ENCODE measurements at places on chromosomes 7 and 10. TPM values are rescaled to one million over a fixed set of nuclear protein-coding genes. Genes with fewer than 3 reads are reported as not detected.

DNA sequence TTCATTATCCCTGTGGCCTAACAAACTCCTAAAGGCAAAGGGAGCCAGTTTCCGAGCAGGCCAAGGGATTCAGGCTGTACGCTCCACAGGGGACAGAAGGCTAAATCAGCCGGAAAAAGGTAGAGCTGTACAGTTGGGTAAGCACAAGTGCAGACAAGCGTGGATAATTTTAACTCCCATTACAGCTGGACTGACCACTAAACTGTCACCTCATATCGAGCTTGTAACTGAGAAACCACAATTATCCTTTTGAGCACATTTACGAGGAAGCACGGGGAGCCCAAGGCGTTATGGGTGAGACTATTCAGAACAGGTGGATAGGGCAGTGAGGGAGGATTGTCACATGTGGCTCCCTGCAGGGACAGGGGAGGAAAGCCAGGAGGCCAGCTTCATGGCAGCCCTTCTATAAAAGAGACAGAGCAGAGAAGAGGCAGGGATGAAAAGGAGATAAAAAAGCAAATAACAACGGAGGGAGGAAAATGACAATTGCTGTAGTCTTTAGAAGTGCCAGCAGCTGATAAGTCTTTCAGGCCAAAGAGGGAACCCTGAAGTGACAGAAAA lies 288.0 kb downstream of the FGFR2 start:
- H3K4me1 ChIP-seq = no peaks in the 10 kb centered on the region
- no peak overlapping the region for H3K4me3 ChIP-seq
- no peak overlapping the region for H3K27ac ChIP-seq
- no peaks in the 10 kb centered on the region for H3K27me3 ChIP-seq
- DNase-seq = no peak

- no peak overlapping the region for H3K4me3 ChIP-seq
- H3K36me3 ChIP-seq = no peaks in the 10 kb centered on the region
- H3K27ac ChIP-seq = no peak overlapping the region
- H3K27me3 ChIP-seq = no peaks in the 10 kb centered on the region
- no peaks in the 10 kb centered on the region for H3K4me1 ChIP-seq
Measured at GRCh38 chr7:24356718-24357386, 72.9 kb downstream of the NPY start.

DNA sequence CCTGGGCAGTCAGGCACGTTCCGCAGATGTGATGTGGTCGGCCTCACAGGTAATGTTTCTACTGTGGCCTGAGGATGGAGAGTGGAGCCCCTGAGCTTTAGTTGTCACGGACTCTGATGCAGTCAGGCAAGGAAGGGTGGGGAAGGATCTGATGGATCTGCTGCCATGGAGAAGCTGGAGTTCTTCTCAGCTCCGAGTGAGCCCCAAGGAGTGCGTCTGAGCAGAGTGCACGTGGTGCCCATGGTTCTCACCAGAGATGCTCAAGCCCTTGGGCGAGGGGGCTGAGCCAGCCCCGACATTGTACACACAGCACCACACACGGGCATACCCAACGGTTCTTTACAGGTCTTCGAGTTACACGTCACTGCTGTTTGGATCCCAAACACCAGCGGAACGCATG lies 192.5 kb downstream of the EBF3 start:
- no peaks in the 10 kb centered on the region for H3K36me3 ChIP-seq
- no peaks in the 10 kb centered on the region for H3K4me1 ChIP-seq
- no peaks in the 10 kb centered on the region for H3K27me3 ChIP-seq

GRCh38 chr7:3103614-3104398 lies 60.1 kb upstream of the CARD11 start:
- no peak overlapping the region for H3K4me3 ChIP-seq
- DNase-seq = no peak
- no peak overlapping the region for H3K27ac ChIP-seq
- no peaks in the 10 kb centered on the region for H3K4me1 ChIP-seq
- no peaks in the 10 kb centered on the region for H3K27me3 ChIP-seq
- H3K36me3 ChIP-seq = no peaks in the 10 kb centered on the region

GRCh38 chr10:123743441-123744223 lies 77.5 kb downstream of the GPR26 start:
- H3K4me1 ChIP-seq = no peaks in the 10 kb centered on the region
- H3K36me3 ChIP-seq = peaks cover 17% of the 10 kb centered on the region
- H3K27me3 ChIP-seq = no peaks in the 10 kb centered on the region

- no peak for DNase-seq
- no peak overlapping the region for H3K27ac ChIP-seq
- H3K4me1 ChIP-seq = no peaks in the 10 kb centered on the region
- H3K4me3 ChIP-seq = no peak overlapping the region
Measured at GRCh38 chr10:92430103-92430502, 139.1 kb downstream of the MARCHF5 start.

GRCh38 chr10:271201-271600 lies 135.9 kb downstream of the ZMYND11 start:
- peaks cover 2% of the 10 kb centered on the region for H3K4me1 ChIP-seq
- H3K36me3 ChIP-seq = peaks cover 16% of the 10 kb centered on the region
- DNase-seq = no peak
- no peaks in the 10 kb centered on the region for H3K27me3 ChIP-seq
- no peak overlapping the region for H3K27ac ChIP-seq
- no peak overlapping the region for H3K4me3 ChIP-seq

GRCh38 chr7:102270178-102270887 lies 16.3 kb upstream of the SH2B2 start:
- H3K36me3 ChIP-seq = no peaks in the 10 kb centered on the region
- no peak overlapping the region for H3K4me3 ChIP-seq
- no peak overlapping the region for H3K27ac ChIP-seq
- peak; percentile 58 for DNase-seq
- H3K4me1 ChIP-seq = no peaks in the 10 kb centered on the region

DNA sequence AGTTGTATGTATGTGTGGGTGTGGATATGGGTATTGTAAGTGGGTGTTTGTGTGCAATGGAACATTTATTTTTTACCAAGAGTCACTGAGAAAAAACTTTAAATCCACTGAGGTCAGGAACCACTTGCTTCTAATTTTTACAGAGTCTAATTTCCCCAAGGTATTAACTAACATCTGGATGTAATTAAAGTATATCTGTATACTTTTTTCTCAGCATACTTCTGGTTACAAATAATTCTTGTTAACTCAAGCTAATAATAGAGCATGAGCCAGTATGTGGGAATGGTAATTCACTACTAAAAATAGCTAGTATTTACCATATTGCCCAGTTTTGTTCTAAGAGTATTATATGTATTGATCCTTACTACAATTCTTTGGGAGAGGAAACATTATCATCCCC lies 24.6 kb upstream of the STEAP4 start:
- no peak for DNase-seq
- no peaks in the 10 kb centered on the region for H3K27me3 ChIP-seq
- no peaks in the 10 kb centered on the region for H3K36me3 ChIP-seq
- no peaks in the 10 kb centered on the region for H3K4me1 ChIP-seq
- H3K4me3 ChIP-seq = no peak overlapping the region
- no peak overlapping the region for H3K27ac ChIP-seq

GRCh38 chr7:91949221-91950009 lies 8.8 kb downstream of the AKAP9 start:
- H3K27ac ChIP-seq = no peak overlapping the region
- no peak overlapping the region for H3K4me3 ChIP-seq
- H3K27me3 ChIP-seq = no peaks in the 10 kb centered on the region
- H3K4me1 ChIP-seq = no peaks in the 10 kb centered on the region
- DNase-seq = no peak

The CWF19L1 gene
- 14.3 TPM for total RNA-seq

The SEMA3E gene
- total RNA-seq = 4.3 TPM

- no peak overlapping the region for H3K4me3 ChIP-seq
- no peaks in the 10 kb centered on the region for H3K27me3 ChIP-seq
- H3K36me3 ChIP-seq = no peaks in the 10 kb centered on the region
- H3K4me1 ChIP-seq = no peaks in the 10 kb centered on the region
- DNase-seq = peak; percentile 35
- no peak overlapping the region for H3K27ac ChIP-seq
Measured at GRCh38 chr7:150357270-150357669, 11.4 kb upstream of the REPIN1 start.
